ENCODE measurements at places on chromosomes 2 and 18.
A peak's percentile ranks its signal among the peaks of the same experiment; 100 is the strongest.

DNA sequence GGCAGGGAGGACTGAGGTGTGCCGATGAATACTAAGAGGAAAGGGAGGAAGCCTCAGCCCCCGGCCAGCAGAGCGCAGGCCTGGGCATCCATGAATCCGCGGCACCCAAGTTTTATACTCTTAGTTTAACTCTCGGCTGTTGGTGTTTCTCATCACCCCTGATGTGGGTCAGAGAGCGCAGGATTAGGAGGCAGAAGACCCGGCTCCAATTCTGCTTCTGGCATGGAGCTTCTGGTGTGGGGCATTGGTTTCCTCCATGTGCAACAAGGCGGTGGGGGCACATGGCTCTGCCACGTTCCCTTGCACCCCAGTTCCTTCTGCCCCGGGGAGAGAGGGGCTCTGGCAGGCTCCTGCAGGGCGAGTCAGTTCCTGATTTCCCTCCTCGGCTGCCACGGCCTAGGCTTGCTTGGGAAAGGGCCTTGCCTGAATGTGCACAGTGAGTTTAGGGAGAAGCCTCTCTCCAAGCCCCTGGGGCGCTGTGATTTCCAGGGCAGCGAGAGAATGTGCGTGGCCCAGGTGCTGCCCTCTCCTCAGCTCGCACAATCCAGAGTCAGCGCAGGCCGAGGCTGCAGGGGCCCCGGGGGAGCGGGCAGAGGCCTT lies 36.2 kb upstream of the DNMT3A start:
- DNase-seq: no peak

DNA sequence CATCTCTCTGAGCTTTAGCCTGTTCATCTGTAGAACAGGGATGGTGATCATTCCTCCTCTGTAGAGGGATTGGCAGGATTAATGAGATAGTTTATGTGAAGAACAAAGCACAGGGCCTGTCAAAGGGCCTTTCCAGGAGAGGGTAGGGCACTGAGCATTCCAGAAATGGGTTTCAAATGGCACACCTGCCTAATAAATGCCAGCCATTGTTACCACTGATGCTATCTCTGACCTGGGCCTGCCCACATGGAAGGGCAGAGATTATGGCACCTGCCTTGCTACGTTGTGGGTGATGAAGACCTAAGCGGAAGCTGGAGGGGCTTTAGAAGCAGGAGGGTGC lies 31.0 kb upstream of the GMPPA start:
- no peak for DNase-seq

DNA sequence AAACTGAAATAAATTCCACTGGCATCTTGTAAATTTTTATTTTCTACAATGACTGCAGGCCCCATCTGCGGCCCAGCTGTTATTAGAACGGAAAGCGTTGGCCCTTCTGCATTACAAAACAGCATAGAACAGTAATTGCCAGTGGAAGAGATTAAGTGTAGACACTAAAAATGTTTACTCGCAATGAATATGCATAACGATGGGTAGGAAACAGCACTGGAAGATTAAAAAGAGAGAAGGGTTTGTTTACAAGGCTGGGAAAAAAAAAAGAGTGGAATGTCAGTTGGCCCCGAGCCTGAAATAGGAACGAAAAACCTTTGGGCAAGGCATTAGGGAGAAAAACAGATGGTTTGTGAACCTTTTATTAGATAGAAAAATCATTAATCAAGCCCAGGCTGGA lies 275.9 kb upstream of the TCF4 start:
- no peak for DNase-seq

DNA sequence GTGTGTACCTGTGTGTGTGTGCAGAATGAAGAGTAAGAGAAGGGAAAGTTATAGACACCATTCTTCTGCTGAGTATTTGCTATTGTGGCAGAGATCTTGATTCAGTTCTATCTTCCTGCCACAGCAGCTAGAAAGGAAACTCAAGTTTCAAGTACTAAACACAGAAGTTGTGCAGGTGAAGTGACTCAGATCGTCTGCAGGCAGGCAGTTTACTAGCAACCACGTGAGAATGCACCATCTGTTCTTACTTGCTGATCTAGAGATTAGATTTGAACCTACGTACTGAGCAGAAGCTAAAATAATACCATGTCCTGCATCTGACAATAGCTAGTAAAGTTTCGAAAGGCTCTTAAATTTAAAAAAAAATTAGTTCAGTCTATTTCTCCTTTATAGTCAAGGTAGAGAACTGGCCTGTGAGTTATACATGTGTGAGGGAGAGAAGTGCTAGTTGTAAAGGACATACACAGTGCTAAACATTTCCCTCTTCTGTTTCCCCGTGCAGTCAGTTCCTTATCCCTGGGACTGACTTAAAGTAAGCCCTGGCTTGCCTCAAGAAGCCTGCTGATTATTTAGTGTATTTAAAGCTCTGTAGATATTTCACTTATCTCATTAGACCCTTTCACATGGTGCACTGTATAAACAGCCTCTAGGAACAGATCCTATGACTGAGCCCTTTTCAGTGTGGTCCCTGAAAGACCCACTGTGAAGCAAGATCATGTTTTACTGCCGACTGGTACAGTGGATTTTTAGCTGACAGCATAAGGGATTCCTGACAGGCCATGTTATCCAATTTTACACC lies 45.0 kb downstream of the SLC38A11 start:
- DNase-seq: peak; percentile 75

- DNase-seq: peak; percentile 50
Observed at GRCh38 chr18:13500227-13500865, 226.0 kb downstream of the FAM210A start.

- no peak for DNase-seq
Observed at GRCh38 chr2:120456867-120457266, 110.9 kb downstream of the INHBB start.
